ENCODE measurements at places on chromosomes 1 and 21.

DNA sequence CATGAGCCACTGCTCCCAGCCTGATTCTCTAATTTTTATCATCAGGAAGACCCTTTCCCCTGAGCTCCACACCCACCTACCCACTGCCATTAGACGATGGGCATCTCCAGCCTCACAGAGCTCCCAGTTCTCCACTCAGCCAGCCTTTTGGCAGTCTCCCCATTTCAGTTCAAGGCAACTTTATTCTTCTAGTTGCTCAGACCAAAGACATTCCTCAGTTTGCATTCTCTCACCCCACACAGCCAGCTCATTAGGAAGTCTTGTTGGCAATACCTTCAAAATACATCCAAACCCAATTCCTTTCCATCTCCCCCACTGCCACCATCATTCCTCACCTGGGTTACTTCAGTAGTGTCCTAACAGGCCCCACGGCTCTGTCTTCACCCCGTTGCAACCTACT is 53.4 kb upstream of the COX20 start:
- DNase-seq, result no peak

DNA sequence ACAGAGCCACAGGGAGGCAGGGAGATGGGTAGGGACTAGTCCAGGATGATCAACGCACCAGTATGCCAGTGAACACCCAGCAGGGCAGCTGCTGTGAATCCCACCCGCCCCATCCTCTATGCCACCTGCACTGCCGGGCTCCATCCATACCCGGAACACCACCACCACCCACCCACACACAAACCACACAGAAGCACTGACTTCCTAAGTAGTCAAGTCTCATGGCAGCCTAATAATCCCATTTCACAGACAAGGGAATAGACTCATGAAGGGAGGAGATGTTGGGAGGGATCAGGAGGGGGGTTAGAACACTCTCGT is 6.3 kb downstream of the DRAXIN start:
- no peak for DNase-seq

DNA sequence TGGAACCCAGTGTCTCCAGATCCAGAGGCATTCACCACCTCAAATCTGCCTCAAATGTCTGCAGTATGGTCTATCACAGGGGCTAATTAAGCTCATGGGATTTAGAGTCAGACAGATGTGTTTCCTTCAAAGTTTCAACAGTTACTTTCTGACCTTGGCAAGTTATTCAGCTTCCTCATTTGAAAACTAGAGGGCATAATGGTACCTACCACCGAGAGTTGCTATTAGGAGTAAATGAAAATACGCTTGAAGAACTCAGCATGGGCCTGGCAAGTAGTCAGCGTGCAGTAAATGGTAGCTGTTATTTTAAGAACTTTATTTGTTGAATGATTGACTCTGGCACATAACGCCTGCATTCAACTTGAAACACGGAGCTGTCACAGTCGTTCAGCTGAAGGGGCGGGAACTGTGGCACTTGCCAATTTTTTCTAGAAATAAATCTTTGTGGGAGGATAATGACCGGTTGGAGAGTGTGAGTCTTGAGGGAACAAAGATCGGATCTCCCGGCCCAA is 1.2 kb upstream of the CAP1 start:
- no peak for DNase-seq

- DNase-seq, result peak; percentile 54
Observed at GRCh38 chr21:39788383-39788782, 43.4 kb downstream of the IGSF5 start.

GRCh38 chr1:212944229-212944901 is 6.0 kb upstream of the VASH2 start:
- no peak for DNase-seq

Measured in small intestine (tissue), 16 donors.